ENCODE measurements at places on chromosomes 11 and 22. TPM values are rescaled to one million over a fixed set of nuclear protein-coding genes. Genes with fewer than 3 reads are reported as not detected.

Gene LINC01488
- not detected for total RNA-seq

Gene GUCY1A2
- 0.29 TPM for total RNA-seq

Gene GRAP2
- not detected for total RNA-seq

Gene RFPL2
- not detected for total RNA-seq

Gene KREMEN1
- 13.9 TPM for total RNA-seq

Gene LRRC55
- not detected for total RNA-seq
